Mesenteric fat pad (tissue), 1 donor: ENCODE measurements at places on chromosomes 4 and X.

DNA sequence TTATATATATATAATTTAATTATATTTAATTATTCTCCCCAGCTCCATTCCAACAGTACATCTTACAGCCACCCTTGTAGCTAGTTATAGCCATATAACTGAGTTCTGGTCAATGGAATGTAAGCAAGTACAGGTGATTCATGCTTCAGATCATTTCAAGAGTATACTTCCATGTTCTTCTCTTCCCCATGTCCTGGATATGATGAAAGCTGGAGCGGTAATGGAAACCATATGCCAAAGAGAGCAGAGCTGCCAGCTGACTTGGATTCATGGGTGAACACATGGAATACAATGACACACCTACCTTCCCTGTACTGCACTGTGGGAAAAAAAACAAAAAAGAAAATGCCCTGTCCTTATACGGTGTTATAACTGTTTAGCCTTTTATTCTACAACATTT lies 17.5 kb upstream of the CORIN start:
- no peak for DNase-seq

DNA sequence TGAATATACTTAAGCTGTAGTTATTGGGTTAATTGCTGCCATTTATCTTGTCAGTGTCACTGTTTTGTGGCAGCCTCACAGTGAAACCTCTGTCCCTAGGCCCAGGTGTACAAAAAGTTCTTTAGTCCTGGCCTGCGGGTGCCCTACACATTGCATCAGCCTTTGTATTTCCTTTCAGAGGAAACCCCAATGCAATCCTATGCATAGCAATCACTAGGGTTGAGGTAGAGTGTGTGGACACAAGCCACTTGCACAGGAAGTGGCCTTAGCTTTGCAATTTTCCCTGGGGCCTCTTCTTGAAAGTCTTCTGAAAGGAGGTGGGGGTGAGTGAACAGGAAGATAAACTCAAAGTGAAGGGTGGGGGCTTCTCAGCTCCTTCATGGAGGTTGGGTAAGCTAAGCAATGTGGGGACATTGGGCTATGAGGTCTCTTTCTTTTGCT lies 27.8 kb downstream of the VSIG4 start:
- DNase-seq = no peak

DNA sequence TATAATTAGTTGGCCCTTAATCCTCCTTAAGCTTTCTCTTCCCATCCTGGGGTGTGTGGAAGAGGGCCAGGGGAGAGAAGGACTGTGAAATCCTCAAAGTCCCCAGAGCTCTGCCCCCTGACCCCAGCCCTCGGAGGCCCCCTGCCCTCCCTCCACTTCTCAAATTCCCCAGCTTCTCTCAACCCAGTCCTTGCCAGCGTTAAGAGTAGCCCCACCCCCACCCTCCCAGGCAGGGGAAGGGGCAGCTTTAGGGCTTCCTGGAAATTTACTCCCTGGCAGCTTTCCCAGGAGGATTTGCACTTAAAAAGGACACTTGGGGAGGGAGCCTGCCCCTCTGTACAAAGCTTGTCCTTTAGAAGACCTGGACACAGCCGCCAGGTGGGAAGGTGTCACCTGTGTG lies 11.8 kb upstream of the CD40LG start:
- DNase-seq = no peak

DNA sequence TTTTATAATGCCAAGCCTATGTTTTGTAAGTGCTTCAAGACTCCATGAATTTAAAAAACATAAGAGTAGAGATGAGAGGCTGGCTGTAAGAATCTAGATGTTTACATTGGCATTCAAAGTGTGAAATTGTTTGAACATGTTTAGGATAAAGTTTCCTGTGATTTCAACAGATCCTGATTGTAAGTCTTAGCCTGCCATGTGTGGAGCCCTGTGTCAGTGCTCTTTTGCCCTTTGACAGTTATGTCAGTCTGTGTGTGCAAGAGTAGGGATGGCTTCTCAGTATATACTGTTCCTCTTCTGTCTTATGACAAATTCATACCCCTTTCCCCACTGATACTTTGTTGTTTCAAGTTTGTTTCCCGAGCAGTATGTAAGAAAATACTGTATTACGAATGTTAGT lies 68.2 kb downstream of the USP9X start:
- no peak for DNase-seq

- DNase-seq = no peak
Observed at GRCh38 chr4:82097504-82097903, 276.3 kb downstream of the HNRNPD start.

- no peak for DNase-seq
Observed at GRCh38 chr4:53943345-53944085, 120.9 kb downstream of the CHIC2 start.

GRCh38 chr4:107564326-107564725 lies 155.7 kb downstream of the PAPSS1 start:
- no peak for DNase-seq

DNA sequence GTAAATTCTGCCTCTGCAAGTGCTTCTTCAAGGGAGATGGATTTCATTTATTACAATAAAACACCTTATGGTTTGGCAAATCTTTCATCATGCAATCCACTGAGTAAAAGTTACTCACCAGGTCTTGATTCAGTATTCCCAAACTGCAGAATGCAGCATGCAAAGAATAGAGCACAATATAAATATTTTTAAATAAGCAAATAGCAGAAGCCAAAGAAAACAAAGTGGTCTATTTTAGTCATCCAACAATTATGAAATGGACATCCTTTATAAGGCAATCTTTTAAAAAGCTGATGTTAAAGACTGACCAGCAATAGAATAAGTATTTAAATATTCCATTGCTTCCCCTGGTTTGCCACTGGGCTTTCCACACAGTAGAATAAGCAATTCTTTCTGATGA lies 59.5 kb downstream of the SLC39A8 start:
- no peak for DNase-seq

- DNase-seq = no peak
Observed at GRCh38 chr4:6746721-6747293, 30.8 kb downstream of the BLOC1S4 start.

- no peak for DNase-seq
Observed at GRCh38 chr4:181752516-181752915, 490.7 kb upstream of the TENM3 start.

DNA sequence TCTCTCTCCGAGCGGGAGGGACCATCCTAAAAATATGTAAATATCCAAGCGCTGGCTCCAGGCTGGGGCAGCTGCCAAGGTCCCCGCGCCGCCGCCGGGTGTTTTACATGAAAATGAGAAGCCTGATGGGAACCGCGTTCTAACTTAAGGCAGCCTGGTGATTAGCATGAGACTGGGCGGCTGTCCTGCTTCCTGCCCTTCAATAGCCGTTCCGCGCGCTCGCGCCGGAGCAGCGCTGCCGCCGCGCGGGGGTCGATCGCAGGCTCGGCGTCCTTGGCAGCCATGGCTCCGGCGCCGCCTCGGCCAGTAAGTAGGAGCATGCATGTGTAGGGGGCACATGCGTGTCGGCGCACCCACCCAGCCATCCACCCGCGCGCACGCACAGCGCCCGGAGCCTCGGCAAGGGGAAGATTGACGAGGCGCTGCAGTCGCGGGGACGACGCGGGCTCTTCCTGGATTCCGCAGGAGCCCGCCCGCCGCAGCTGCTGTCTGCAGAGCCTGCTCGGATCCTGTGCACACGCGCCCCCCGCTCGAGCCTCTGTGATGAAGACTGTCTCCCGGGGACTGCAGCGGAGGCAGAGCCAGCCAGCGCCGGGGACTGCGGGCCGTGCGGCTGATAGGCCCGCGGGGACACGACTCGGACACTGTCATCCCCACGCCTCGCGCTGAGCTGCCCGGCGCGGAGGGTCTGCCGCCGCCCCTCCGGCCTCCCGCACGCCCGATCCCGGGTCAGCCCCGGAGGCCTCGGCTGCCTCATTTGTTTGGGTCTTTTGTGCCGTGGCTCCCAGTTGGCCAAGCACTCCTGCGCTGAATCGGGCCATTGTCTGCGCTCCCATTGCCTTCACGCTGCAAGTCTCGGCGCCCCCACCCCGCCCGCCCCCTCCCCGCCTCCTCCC lies 734 bp downstream of the STOX2 start:
- DNase-seq = no peak

- DNase-seq = no peak
Observed at GRCh38 chr4:45284400-45285085, 558.2 kb upstream of the GNPDA2 start.

DNA sequence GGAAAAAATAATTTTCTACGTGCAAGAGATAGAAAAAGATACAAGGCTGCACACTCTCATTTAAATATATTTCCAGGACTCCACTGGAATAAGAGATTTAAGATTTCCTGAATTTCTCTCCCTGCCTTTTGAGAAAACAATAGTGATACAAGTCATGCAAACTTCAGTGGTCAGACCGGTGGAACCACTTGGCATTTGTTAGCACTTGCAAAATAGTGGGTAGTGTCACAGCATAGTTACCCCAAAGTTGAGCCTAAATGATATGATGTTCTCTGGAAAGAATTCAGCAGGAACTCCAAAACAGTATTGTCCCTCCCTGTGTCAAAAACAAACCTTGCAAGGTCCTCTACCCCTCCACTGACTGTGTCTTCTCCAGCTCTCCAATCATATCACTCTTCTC lies 102.3 kb downstream of the ANKRD50 start:
- no peak for DNase-seq

DNA sequence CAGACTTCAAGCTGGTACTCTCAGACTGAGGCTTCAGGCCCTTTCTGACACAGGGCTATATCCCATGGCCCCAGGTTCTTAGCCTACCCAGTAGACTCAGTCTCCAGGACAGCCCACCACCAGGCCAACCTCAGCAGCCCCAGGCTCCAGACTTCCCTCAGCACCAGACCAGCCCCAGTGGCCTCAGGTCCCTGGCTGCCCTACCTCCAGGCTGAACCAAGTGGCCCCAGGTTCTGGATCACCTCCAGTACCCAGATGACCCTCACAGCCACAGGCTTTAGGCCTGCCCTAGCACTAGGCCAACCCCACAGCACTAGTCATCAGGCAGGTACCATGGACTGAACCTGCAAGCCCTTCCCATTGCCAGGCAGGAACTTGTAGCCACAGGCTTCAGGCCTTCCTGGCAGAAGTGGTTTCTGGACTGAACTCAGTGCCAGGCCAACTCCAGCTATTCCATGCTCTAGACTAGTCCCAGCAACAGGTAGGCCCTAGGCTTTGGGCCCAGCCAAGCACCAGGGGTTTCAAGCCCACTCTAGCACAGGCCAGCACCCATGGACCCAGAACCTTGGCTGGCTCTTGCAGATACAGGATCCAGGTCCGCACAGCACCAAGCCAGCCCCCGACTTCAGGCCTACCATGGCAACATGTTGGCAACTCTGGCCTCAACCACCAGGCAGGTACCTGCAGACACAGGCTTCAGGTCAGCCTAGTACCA lies 45.7 kb upstream of the MAGED4 start:
- no peak for DNase-seq

DNA sequence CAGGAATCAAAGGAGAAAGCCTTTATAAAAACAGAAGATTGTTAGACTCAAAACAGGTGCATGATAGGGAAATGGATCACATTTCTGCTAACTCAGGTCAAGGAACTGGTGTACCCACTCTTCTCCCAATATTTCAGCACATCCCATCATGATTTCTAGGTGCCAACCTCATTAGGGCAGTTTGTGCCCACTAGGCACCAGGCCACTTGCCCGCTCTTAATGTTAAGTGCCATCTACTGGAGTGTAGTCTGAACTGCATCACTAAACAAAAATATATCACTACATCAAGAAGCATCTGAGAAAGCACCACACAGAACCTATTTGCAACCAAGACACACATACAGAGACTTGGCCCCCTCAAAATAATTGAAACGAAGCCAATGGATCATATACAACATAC lies 140.4 kb upstream of the GRID2 start:
- DNase-seq = no peak

DNA sequence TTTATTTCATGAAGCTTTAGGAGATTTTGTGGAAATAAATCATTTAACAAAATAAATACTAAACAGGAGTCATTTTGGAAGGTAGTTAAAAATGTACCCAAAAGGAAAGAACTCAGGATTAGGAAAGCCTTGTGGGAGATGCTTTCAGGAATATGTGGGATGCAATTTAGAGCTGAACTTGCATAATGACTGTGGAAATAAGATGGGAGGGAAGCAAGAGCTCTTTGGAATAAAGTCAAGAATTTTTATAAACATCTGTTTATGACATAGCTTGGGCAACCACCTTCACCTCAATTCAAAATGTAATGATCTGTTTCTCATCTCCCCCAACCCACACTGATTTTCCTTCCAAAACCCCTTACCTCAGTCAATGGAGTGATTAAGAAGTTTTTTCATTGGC lies 623.8 kb downstream of the FAT4 start:
- DNase-seq = no peak

DNA sequence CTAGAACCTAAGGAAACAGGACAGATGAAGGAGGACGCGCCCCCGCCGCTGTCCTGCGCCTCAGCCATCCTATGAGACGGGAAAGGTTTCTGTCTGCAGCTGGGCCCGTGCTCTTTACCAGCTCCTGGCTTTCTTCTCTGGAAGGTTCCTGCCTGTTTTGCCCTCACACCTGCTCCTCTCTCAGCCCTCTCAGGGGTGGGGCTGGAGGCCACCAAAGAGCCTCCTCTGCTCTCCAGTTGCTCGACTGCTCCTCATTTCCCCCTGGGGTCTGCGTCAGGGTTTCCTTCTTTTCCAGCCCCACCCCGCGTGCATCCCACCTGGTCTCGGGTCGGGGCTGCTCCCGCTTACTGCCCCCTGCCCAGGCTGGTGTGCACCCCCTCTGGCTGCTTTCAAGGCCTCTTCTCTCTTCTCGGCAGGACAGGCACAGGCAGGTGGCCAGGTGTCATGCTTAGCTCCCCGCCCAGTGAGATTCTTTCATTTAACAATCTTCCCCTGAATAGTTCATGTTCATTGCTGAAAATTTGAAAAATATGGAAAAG lies 4.6 kb downstream of the HTT-AS start:
- no peak for DNase-seq

- no peak for DNase-seq
Observed at GRCh38 chr4:79584352-79584751, 176.3 kb upstream of the GK2 start.

GRCh38 chr4:60002603-60003337 lies 1197.4 kb upstream of the ADGRL3 start:
- no peak for DNase-seq

DNA sequence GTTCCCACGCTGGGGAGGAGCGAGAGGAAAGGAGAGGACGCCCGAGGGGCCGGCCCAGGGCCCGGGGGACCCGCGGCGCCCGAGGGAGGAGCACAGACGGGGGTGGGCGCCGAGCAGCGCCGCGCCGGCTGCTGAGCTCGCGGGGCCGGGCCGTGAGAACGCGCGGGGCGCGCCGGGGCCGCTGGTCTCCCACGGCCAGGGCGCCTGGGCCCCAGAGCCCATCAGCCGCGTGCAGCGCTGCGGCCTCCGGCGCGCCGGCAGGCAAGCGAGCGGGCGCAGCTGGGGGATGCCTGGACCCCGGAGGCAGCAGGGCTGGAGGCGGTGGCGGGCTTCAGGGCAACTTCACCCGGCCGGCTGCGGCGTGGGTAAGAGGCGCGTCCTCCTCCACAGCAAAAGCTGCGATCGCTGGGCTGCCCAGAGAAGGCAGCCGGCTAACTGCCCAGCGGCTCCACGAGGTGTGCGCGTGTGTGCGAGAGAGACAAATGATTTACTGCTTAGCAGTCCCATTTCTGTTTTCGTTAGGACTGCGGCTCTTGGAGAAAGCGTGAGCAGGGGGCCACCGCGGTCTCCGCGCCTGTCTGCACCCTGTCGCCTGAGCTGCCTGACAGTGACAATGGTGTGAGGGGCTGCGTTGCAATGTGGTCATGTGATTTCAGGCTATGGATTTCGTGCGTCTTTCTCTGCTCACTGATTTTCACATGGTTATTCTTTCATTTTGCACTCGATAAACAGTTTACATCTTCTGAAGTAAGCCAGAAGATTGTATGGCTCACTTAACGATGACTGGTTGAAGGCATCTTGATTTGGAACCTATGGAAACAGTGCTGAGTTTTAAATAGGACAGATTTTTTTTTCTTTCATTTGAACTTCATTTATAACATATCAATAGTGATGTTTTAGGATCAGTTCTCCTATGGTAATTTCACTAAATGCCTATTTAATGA lies 1.2 kb downstream of the GUCY1A1 start:
- no peak for DNase-seq
